Dorsolateral prefrontal cortex (tissue), 122 donors: ENCODE measurements at places on chromosomes 16 and 17.

DNA sequence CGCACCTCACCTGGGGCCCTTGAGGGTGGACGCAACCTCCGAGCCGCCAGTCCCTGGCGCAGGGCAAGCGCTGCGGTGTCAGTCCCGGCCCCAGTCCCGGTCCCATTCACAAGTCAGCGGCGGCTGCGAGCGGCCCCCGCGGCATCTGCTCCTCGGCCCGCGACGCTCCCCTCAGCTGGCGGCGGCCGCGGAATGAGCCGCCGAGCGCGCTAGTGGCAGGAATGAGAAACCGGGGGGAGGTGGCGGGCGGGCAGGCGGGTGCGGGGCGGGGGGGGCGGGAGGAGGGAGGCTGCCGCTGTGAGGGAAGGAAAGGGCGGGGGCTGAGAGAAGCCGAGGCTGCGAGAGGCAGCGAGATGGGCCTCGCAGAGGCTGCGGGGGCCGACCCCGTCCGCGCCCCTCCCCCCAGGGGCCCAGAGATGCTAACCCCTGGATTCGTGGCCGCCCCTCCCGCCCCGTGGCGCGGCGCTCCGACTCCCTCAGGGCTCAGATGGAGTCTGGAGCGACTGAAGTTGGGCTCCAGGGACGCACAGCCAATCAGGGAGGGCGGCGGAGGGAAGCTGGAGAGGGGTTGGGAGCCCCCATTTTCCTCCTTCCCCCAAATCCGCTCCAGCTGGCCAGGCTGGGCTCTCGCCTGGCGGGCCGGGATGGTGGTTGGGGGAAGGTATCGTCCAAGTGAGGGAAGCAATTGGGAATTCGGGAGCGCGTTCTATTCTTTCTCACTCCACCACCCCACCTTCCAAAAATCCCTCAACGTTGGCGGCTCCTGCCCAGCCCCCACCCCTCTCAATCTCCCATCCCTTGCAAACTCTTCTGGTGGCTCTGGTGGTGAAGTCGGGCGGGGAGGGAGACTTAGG, at the start of gene CDH11:
TSS of gene CDH11 (minus strand) at position 194 of the 854 bp plus-strand sequence. CDS start 117,194 bp downstream, outside the sequence.
- DNase-seq: peak; percentile 55

DNA sequence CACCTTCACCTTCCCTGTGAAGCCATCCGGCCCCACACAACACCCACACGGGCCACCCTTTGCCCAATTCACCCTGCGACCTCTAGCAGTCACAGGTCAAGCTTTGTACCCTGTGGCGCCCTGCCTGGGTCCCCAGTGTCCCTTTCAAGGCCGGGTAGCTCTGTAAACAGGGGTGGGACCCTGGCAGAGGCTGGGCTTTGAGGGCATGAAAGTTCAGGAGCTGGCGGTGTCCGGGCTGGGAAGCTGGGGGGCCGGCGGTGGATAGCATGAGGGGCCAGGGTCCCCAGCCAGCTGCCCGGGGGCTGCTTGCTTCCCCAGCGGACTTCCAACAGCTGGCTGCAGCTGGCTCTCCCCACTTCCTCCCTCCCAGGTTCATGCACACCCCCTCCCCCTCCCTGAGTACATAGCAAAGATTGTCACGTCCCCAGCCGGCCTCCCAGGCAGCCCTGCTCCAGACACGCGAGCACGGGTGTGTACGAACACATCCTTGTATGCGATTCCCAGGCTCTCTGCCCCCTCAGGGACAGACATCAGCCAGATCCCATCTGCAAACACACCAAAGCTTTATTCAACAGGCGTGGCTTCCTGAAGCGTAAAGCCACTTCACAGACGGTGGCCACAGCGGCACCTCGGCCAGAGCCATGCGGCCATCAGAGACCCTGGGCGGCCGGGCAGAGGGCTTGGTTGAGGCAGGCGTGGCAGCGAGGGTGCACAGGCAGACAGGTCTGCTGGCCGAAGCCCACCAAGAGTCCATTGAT, 8.2 kb downstream of the NTHL1 start:
- DNase-seq: no peak

DNA sequence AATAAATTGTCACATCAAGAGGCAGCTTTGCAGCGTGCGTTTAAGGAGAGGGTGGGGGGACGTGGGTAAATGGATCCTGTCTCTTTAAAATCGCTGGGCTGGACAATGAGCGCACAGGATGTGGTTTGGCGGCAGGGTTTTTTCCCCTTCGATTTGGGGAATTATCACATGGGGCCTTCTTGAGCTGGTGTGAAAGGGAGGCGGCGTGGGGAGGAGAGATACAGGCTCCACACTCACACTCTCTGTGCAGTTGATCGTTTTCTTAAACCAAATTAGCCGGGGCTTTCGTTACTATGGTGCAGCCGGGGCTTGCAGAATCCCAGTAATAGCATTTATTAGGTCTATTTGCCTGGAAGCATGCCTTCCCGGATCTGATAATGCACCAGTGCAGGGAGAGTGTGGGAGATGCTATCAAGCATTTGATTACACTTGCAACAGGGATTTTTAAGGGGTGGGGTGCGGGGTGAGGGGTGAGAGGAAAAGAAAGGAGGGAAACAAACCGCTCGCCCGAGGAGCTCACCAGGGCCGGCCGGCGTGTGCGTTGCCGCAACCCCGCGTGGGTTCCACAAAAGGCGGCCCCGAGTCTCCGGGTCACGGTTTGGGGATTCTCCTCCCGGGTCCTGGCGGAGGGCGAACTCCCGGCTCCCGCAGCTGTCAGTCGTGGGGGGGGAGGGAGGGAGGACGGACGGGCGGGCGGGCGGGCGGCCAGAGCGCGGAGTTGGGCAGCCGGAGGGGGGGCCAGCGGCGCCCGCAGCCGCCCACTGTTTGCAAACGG, 58.8 kb upstream of the GSE1 start:
- DNase-seq: peak; percentile 74

DNA sequence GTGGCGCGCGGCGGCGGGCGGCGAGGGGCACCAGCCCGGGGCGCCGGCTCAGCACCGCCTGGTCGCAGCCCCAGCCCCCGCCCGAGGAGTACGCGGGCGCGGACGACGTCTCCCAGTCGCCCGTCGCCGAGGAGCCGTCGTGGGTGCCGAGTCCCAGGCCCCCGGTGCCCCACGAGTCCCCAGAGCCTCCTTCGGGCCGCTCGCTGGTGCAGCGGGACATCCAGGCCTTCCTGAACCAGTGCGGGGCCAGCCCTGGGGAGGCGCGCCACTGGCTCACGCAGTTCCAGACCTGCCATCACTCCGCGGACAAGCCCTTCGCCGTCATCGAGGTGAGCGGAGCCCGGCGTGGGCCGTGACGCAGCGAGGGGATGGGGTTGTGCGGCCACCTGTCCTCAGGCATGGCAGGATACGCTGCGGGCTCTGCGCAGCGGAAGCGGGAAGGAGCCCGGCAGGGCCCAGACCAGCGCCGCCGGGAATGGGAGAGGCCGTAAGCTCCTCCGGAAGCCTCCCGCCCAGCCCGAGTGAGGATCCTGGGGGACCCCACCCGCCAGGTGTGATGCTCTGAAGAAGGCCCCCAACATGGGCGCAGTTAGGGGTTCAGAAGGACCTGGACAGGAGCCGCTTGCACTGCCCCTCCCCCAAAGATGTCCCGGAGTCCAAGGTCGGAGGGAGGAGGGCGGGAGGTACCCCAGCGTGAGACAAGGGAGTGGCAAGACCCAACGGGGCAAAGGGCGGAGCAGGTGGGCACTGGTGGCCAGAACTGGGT, 522 bp downstream of the NAGS start:
- no peak for DNase-seq

DNA sequence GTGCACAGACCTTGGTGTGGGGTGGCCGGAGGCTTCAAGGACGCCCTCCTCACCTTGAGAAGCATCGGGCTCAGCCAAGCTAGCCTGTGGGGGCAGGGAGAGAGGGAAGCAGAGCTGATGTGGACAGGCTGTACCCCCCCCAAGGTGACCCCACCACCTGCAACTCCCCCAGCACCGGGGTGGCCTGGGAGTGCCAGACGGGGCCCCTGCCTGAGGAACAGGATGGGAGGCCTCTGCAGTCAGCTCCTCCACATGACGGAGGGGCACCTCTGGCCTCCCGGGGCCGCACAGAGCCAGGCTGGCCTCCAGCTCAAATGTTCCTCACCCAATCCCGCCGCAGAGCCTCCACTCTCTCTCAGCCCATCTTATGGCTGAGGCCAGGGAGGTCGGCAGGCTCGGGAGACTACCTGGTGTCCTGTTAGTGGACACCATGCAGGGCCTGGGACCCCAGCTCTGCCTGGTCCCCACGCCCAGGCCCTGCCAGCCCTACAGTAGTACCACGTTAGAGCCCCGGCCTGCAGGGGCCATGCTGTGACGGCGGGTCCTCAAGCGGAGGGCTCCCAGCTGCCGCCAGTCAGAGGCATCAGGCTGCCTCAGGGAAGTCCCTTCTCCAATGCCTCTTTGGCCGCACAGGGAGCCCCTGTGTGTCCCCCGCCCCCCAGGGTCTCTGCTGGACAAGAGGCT, 19.4 kb upstream of the SLC38A10 start:
- no peak for DNase-seq

- no peak for DNase-seq
These were observed 43.8 kb upstream of the ATP2A3 start for GRCh38 chr17:4008082-4008435.
